ENCODE measurements at places on chromosomes 6 and 20.
A peak's percentile ranks its signal among the peaks of the same experiment; 100 is the strongest.

DNA sequence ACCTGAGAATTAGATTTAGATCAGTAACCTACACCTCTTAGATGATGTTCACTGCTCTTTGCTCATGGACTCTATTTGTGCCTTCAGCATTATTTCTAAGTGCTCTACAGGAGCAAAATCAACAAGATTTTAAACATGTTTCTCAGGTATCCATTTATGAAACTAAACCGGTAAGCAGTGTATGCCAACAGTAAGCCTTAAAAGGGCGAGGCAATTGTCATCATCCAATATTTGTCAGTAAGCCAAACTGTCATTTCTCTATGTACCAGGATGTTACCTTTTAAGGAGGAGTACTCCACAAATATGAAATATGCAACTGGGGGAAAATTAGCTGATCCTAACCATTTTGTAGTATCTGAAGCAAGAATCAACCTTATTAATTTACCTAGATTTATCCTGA, 69.6 kb upstream of the ZNF184 start:
- DNase-seq, result no peak

DNA sequence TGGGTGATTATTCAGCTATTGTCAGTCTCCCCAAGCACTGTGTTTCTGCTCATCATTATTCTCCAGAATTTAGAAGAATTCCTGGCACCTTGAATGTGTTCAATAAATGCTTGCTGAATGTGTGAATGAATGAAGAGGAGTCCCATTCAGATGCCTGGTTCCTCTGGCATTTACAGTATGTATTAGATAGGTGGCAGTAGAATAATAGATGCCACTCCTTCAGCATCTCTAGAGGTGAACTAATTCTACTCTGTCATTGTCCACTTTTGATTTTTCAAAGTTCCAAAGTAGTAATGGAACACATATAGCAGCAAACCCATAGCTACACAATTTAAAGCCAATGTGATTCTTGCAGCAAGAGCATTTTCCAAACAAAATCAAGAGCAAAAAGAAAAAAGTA, 118.9 kb upstream of the CEP162 start:
- DNase-seq, result no peak

DNA sequence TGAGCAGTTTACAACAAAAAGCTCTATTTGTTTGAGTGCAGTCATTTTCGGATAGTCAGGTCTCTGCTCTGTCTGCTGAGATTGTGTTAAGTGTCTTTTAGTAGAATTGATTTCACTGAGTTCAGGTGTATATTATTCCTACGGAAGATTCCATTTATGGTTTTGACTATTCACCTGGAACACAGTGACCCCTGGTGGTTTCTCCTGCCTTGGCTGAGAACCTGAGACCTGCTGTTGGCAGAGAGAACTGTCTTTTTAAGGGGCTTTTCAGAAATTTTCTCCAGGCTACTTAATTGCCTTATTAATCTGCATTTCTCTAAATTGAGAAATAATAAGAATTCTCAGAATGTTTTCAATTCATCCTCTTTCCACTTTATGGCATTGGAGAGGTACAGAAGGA, 508.0 kb downstream of the TBC1D32 start:
- no peak for DNase-seq

GRCh38 chr6:4776493-4777393, 539 bp downstream of the CDYL start:
- peak; percentile 6 for DNase-seq

- no peak for DNase-seq
Observed at GRCh38 chr6:139173172-139173571, 38.3 kb downstream of the HECA start.

DNA sequence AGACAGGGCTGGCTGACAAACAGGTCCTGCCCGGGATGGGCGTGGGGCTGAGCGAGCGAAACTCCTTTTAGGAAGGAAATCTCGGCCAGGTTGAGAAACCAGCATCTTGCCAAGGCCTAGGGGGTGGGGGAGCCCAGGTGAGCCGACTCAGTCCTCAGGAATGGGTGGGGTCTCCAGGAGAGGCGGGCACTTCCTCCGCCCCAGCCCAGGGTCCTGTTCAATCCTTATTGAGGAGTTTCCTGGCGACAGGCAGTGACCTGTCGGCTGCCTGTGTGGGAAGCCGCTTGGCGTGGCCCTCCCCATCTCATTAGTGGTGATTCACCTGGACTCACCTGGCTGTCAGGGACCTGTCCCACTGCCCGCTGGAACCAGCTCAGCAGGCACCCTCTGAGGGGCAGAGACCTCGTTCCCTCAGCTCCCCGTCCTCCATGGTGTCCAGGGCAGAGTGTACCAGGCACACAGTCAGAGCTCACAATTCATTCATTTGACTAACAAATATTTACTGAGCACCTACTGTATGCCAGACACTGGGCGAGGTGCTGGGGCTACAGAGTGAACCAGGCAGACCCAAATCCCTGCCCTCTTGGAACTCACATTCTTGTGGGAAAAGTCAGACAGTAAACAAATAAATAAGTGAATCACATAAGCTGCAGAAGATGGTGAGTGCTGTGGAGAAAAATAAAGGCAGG, 51.1 kb downstream of the FGD2 start:
- DNase-seq, result no peak

DNA sequence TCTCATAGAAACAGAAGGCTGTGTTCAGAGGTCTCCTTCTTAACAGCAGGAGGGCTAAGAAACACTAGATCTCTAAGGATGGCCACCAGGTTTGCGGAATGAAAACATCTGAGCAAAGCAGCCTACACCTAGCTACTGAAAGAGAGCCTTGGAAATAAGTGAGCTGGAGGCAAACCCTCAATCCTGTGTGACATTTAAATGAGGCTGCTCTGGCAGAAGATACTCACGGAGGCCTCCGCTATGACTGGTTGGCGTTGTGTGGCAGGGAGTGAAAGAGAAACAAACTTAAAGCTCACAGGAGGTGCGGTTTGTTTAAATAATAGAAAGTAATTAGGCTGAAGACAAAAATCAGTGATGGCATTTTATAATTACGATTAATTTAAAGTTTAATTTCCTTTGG, 162.0 kb upstream of the RNF217 start:
- DNase-seq, result no peak

DNA sequence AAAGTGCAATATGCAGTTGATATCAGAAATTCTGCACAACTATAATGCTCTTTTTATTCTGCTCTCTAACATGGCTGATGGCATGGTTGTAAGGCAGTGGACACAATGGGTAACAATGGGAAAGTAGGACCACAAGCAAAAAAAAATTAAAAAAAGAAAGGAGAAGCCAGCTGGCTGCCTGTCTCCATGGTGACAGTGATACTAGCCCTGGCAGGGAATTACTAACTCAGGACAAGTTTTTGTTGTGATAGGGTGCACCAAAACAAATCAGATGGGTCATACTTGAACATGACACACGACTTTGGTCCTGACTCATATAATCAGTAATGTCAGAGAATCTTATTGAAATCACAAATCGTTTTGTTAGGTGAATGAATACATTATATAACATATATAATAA, 169.4 kb downstream of the TRDN start:
- DNase-seq, result no peak

- DNase-seq, result no peak
Observed at GRCh38 chr6:127582777-127583462, 5.9 kb downstream of the C6orf58 start.

- no peak for DNase-seq
Observed at GRCh38 chr20:54013471-54013870, 56.9 kb downstream of the BCAS1 start.

DNA sequence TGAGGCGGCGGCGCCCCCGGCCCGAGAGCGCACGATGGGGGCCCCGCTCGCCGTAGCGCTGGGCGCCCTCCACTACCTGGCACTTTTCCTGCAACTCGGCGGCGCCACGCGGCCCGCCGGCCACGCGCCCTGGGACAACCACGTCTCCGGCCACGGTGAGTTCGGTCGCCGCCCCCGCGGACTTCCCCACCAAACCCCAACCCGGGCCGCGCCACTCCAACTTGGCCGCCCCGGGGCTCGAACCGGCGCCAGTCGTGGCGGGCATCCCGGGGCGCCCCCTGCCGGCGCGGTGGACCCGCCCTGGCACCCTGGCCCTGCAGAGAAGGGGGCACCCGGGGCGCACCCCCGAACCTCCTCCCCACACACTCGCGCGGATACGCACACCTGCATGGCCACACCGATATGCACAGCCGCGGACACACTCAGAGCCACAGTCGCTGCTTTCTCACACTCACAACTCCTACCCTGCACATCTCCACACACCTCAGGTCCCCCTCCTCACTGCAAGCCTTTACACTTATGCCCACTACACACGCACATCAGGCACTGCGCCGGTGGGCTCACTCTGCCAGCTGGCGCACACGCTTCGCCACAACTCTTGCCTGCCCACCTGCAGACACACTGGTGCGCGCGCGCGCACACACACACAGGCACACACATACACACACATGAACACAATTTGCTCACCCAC, 535 bp downstream of the VSTM2L start:
- DNase-seq, result no peak

GRCh38 chr20:40275738-40276137, 413.3 kb downstream of the MAFB start:
- DNase-seq, result no peak

DNA sequence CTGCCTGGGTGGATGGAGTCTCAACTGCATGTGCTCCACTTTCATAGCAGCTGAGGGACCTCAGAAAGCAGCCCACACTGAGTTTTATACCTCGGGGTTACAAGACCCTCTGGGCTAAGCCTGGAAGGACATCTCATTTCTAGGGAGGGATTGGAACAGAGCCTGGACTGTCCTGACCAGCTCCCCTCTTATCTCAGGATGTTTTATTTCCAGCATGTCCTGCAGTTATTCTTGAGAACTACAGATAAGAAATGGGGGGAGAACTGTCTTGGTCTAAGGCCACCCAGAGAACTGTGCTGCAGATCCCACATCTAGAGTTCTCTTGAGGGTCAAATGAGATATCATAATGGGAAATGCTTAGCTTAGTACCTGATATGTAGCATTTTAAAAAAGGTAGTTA, 97.3 kb upstream of the CHD6 start:
- DNase-seq, result no peak

DNA sequence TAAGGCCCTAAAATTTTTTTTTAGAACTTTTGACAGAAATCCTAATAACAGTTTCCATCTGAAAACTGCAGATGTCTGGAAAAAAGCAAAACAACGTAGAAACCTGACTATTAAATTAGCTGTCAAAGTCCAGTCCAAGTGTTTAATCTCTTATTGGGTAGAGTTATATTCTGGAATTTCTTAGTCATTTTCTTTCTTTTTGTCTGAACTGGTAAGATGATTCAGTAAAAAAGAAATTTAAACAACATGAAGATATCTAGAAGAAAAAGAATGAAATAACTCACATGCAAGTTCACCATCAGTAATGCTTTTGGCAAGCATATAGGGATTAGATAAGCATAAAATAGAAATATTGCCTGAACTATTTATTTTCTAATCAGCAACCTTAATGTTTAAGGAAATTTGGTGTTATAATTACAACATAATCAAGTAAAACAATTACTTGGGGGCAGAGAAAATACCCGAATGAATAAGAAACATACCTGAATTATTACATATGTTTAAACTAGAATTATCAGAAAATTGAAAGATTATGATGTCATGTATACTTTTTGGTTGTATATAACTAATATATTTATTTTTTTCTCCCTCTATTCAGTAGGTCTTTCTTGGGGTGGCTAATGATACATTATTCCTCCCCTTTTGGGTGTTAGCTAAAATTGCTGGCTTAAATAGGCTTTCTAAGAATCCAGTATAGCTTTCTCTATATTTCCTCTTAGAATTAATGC, 51.1 kb downstream of the FAM83B start:
- no peak for DNase-seq

- DNase-seq, result no peak
Observed at GRCh38 chr6:168774381-168774780, 333.4 kb downstream of the SMOC2 start.

- no peak for DNase-seq
Observed at GRCh38 chr6:143579703-143580102, 68.2 kb upstream of the FUCA2 start.

DNA sequence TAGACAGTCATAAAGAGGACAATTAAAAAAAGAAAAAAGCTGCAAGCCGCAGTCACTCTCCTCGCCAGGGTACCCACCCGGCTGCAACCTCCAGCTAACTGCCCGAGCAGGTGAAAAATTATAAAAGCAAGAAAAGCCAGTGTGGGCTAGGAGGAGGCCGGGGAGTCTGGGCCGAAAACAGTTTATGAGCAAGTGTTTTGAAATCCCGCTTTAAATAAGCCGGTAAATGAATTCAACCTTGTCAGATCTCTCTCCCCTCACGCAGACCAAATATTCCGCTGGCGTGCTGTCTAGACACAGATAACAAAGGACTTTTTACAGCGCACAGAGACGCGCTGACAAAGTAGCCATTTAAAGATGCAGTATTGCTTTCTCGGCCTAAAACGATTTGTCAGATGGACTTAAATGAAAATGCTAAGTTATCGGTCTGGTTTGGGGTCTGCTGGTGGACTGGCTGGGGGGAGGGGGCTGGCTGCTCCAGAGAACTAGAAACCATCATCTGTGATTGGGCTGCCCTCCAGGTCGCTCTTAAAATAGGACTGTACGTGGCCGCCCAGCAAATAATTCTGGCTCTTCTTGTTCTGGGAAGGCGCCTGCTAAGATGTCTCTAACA, 24.6 kb downstream of the PMEPA1 start:
- no peak for DNase-seq

DNA sequence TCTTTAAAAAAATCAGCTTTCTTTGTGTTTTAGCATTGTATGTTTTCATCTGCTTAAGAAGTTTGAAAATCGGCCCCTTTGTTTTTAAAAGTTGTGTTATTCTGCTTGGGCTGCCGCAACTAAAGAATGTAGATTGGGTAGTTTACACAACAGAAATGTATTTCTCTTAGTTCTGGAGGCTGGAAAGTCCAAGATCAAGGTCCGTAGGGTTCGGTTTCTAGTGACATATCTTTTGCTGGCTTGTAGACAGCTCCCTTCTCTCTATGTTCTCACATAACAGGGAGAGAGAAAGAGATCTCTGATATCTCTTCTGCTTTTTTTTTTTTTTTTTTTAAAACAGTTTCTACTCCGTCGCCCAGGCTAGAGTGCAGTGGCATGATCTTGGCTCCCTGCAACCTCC, 138.6 kb downstream of the TBC1D7 start:
- no peak for DNase-seq

GRCh38 chr20:22507240-22507961, 77.0 kb downstream of the FOXA2 start:
- DNase-seq, result no peak

DNA sequence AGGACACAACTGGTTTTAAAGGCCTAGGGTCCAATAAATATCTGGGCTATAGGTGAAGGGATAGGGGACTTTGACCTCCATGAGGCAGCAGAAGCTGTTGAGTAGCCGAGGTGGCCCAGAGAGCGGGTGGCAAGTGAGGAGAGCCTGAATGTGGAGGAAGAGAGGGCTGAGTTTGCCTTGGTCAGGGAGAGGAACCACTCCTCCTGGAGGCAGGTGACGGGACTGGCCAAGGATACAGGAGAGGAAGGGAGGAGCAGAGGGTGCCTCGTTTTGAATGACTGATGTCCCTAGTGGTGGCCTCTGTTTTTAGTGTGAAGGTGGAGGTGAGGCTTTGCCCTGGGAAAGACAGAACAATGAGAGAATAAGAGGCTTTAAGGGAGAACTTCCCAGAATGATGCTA, 19.1 kb upstream of the AAR2 start:
- no peak for DNase-seq
